Hippocampal formation (tissue), 2 donors: ENCODE measurements at places on chromosomes 1 and 21.

DNA sequence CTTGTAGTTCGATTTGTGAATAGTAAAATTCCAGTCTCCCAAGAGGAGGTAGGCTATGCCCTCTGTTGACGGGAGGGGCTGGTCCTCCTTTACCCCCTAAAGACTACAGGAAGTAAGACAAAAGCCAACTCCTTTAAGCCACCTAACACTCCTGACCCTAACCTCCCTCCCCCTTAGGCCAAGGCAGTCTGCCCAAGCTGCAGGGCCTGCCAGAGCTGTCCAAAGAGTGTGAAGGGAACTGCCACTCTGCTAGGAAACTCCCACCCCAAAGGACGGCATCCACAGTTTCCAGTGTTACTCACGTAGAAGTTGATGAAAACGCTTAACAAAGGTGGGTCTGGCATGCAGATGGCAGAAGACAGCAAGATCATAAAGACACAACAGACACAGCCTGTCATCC lies 803.2 kb downstream of the PLA2G4A start:
- no peak for DNase-seq

- no peak for DNase-seq
Measured at GRCh38 chr1:201489643-201490261, 17.2 kb downstream of the CSRP1 start.

- DNase-seq, result no peak
Measured at GRCh38 chr1:61210435-61211154, 128.2 kb downstream of the NFIA start.

- no peak for DNase-seq
Measured at GRCh38 chr1:167544447-167545093, 9.0 kb downstream of the CREG1 start.

- no peak for DNase-seq
Measured at GRCh38 chr1:19476450-19477190, 8.7 kb downstream of the CAPZB start.

DNA sequence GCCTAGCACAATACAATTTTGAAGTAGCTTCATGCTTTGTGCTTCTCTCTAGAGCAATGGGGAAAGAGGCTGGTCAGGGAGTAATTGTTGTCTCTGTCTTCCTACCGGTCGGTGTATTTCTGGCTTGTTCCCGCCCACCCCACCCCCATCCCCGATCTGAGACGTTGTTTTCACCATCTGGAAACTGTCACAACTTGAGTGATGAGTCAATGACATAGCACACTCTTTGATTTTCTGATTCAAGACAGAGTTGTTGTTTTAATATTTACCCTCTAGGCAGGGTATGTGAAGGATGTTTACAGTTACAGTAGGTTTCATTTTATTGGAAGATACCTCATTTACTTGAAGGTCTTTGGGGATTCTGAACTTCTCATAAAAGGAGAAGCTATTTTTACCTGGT lies 7.0 kb downstream of the IL12RB2 start:
- DNase-seq, result no peak

- no peak for DNase-seq
Measured at GRCh38 chr1:4115191-4115900, 215.3 kb upstream of the C1orf174 start.

- DNase-seq, result peak; percentile 84
Measured at GRCh38 chr1:92804721-92805201, 19.9 kb upstream of the EVI5 start.

GRCh38 chr21:34994766-34995631 lies 54.1 kb downstream of the RUNX1 start:
- DNase-seq, result no peak

- DNase-seq, result no peak
Measured at GRCh38 chr1:100628631-100629081, 90.7 kb downstream of the GPR88 start.

DNA sequence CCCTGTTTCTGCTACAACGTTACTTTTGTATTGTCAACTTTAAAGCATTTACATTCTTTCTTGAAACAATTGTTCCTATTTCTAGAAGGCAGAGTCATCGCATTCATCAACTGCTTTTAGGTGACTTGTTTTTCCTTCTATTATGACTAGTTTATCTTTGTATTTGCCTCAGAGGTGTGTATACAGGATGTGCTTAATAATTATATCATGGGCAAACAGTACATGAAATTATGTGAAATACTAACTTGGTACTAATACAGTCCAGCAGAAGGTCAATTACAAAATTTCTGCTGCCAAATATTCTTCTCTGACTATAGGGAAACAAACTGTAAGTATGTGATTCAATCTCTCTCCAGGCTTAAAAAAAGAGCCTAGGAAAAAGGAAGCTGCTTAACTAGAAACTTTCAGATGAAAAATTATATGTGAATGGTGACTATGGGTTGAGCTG lies 101.6 kb downstream of the C4BPA start:
- DNase-seq, result no peak

DNA sequence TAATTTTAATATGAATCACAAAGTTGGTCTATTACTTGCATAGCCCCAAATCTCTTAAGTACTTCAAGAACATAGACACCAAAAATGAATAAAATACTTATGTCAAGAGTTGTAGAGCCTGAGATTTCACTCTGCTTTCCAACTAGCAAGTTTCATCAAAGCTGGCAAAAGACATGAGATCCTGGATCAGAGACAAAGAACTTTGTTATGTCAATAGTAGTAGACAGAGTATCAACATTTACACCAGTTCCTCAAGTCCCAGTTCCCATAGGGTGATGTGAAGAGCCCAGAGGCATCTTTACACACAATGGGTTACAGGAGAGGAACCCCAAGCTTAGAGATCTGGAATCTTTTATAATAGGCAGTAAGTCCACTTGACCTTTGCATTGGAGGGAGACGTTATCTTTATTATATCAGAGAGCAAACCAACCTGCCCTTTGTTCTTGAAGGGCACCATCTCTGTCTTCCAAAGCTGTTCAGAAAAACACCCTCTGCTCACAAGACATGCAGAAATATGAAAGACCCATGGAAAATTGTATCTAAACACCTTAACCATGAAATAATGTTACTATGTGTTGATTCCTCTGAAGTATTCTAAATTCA lies 174.4 kb upstream of the GALNT2 start:
- no peak for DNase-seq

DNA sequence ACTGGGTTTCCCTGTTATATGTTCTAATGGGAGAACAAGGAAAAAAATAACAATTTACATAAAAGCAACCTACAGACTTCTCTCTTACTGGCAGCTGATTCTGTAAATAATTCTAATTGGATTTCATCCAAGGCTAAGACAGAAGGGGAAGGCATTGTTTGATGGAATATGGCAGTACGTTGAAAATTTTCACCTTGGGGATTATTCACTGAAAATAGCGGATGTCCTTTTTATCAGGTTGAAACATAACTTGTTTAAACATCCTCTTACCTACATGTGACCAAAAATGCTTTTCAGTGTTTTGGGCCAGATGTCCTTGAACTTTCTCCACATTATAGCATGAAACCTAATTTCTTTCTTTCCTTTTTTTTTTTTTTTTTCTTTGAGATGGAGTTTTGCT lies 24.9 kb downstream of the TSNAX start:
- DNase-seq, result no peak

DNA sequence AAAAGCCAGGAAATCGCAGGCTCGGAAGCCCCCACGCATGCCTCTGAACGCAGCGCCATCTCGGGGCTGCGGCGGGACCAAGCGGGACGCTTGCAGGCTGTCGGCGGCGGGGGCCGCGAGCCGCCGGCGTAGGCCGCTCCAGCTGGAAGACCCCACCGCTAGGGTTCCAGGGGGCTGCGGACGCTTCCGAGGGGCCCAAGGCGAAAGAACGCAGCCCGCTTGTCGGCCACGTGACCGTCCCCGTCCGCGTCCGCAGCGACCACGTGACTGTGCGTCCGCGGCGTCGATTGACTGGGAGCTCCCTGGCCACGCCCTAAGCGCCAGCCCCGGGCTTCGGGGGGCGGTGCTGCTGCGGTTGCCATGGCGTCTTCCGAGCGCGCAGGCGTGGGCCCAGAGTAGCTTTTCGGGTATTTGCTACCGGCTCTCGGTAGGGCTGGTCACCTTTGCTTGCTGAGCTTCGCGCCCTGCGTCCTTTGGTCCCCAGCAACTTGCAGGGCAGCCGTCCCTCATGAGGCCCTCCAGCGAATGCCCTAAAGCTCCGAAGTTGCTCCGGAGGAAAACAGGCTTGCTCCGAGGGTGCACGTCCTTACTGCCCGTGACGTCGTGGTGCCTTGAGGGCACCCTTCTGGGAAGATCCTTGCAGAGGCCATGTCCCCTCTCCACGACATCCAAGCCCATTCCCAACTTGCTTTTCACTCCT lies 197.2 kb downstream of the DYRK1A start:
- DNase-seq, result peak; percentile 91

- DNase-seq, result no peak
Measured at GRCh38 chr21:43369124-43369523, 57.8 kb downstream of the SIK1 start.

DNA sequence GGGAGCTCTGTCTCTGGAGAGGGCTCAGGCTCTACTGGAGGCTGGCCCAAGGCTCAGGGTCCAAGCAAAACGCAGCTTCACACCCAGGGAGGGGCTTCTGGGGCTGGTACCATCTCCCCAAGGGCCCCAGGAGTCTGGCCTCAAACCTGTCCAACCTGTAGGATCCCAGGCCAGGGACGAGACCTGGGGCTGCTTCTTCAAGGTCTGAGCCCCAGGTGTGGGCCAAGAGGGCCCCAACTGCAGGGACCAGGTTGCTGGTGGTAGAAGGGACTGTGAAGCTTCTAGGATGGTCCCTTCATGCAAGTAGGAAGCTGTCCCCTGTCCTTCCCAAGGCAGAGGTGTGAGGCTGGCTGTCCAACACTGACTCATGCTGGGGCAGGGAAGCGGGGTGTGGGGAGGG lies 7.8 kb upstream of the MMEL1 start:
- no peak for DNase-seq

GRCh38 chr1:37474697-37475379 lies 458 bp downstream of the ZC3H12A start:
- DNase-seq, result no peak

DNA sequence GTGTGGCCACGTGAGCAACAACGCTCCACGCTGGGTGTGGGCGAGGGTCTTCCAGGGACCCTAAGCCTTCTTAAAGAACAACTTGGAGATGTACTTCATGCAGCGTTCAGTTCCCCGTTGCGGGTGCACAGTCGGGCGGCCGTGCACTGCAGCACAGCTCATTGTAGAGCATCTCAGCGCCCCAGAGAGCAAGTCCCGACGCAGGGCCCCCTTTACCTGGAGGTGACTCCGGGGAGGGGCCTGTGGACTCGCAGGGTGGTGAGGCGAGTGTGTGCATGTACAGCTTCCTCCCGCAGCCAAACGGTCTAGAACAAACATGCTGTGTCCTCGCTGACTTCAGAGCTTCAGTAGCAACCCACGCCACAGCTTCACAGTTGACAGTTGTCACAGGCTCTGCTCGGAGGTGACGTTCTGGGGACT lies 19.5 kb downstream of the RRP1 start:
- DNase-seq, result no peak

GRCh38 chr1:87973896-87974295 lies 645.2 kb downstream of the LMO4 start:
- no peak for DNase-seq

DNA sequence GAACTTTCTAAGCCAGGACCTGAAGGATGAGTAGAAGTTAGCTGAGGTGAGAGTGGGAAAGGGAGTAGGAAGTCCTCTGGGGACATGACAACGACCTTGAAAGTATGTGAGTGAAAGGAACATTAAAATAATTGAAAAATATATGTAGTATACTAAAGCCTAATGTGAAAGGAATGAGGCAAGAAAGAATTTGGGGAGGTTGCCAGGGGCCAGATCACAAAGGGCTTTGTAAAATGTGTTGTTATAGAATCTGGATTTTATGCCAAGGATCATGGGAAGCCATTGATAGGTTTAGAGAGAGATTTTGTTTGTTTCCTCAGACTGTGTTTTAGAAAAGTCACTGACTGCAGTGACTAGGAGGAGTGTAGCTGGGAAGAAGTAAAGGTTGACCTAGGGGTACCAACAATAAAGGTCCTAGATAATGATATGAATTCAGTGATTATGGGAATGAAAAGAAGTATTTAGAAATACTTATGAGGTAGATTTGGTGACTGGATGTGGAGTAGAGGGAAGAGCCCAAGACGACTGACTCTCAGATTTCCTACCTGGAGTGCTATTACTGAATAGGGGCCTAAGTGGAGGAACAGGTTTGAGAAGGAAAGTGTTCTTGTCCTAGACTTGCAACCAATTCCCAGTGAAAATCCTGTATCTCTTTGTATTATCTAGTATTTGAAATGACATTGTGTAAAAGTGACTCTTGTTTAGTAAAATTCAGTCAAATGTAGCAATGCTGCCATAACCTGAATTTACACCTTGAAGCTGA lies 179.8 kb downstream of the PHTF1 start:
- no peak for DNase-seq

DNA sequence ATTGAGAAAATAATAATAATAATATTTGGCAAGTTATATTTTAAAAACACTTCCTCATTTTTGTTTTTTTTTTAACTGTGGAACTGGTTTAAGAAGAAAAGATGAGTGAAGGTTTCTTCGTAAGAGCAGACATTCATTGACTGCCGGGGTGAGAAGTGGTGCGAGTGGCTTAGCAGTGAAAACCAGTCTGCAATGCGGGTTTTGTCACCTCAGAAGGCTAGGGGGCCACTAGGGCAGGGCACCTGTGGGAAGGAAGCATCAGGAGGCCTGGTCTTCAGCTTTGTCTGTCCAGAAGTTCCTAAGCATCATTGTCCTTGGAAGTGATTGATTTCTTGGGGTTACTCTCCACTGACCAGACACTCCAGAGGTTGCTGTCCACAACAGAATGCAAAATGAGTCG lies 339.2 kb downstream of the ZNF326 start:
- no peak for DNase-seq

GRCh38 chr1:203304919-203305808 lies at the start of gene BTG2:
TSS of gene BTG2 (plus strand) at chr1:203305519. CDS start at chr1:203305607, 88 bp downstream.
- DNase-seq, result peak; percentile 94
